ENCODE measurements at places on chromosomes 2 and 18. TPM values are rescaled to one million over a fixed set of nuclear protein-coding genes. Genes with fewer than 3 reads are reported as not detected.
A peak's percentile ranks its signal among the peaks of the same experiment; 100 is the strongest.

DNA sequence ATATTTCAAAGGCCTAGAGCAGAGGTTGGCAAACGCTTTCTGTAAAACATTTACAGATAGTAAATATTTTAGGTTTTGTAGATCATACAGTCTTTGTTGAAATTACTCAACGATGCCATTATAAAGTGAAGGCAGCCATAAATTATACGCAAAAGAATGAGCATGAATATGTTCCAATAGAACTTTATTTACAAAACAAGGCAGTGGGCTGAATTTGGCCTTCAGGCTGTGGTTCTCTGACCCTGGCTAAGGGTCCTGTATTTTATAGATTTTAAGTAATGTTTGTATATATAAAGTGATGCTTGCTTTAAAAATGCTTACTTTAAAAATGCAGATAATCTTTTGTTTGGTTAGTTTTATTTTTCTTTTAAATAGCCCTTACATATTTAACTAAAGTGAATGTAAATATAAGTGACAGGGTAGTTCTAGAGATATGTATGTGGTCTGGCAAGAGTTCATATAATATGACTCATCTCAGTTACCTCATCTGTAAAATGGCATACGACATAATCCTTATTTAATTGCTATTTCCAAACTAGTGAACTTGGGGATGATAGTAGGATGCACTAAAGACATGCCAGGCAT lies 51.7 kb upstream of the ATP5MC3 start:
- no peak overlapping the region for H3K27ac ChIP-seq
- no peaks in the 10 kb centered on the region for H3K36me3 ChIP-seq
- no peaks in the 10 kb centered on the region for H3K27me3 ChIP-seq

- DNase-seq, result no peak
- H3K36me3 ChIP-seq, result no peaks in the 10 kb centered on the region
- no peaks in the 10 kb centered on the region for H3K27me3 ChIP-seq
- no peak overlapping the region for H3K27ac ChIP-seq
Measured at GRCh38 chr18:74742573-74743243, 145.0 kb downstream of the ZNF407 start.

DNA sequence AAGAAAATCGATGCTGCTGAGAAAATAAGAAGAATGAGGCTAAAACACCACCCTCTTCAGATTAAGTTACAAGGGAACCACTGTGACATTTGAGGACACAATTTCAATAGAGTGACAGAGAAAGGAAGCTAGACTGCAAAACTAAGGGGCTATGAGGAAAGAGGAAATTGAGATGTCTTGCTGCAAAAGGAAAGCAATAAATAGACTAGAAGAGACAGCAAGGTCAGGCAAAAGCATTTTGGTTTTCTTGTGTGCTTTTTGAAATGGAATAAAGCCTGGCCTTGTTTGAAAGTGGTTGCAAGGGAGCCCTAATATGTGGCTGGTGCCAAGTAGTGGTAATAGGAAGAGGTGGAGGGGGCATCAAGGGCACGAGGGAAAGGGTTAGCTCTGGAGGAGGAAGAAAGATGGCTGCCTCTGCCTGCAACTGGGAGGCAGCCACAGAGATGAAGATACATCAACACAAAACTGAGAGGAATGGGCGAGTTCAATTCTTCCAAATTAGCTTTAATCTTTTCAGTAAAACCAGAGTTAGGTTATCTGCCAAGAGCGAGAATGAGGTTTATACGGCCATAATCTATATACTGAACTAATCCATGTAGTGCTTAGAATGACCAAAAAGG lies 1.2 kb upstream of the MRO start:
- no peak overlapping the region for H3K27ac ChIP-seq
- no peaks in the 10 kb centered on the region for H3K4me1 ChIP-seq
- no peak for DNase-seq
- H3K27me3 ChIP-seq, result peaks cover 2% of the 10 kb centered on the region
- H3K4me3 ChIP-seq, result no peak overlapping the region

DNA sequence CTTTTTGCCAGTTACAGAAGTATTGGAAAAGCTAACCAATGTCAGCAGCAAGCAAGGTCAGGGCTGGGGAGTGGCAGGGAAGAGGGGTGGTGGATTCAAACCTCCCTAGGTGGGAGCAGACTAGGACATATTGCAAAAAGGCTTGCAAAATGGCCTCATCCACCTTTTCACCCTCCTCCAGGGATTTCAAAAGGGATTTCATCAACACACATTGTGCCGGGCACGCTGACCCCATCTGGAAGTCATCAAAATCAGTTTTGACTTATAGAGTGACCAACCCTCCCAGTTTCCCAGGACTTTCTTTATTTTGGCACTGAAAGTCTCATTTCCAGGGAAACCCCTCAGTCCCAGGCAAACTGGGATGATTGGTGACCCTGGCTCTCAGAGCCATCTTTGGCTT lies 94.7 kb downstream of the BIN1 start:
- H3K4me1 ChIP-seq, result peaks cover 11% of the 10 kb centered on the region
- H3K27me3 ChIP-seq, result peaks cover 4% of the 10 kb centered on the region
- no peak overlapping the region for H3K4me3 ChIP-seq
- no peaks in the 10 kb centered on the region for H3K36me3 ChIP-seq

DNA sequence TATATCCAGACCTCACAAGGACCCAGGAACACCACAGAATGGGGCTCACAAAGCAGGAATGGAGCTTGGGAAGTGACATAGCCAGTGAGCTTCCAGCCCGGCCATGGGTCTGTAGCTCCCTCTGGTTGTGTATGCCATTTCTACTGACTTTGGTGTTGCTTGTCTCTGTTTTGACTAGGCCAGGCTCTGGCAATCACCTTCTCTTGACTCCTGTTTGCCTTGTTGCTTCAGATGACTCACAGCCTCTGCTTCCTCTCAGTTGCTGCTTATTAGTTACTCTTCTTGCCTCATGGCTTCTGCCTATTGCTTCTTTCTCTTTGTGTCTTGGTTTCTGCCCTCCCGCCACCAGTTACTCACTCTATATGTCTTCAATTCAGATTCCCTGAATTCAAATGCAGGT lies 15.8 kb upstream of the IER3IP1 start:
- H3K27me3 ChIP-seq, result peaks cover 4% of the 10 kb centered on the region
- DNase-seq, result peak; percentile 35

GRCh38 chr18:73668051-73668450 lies 479.6 kb downstream of the FBXO15 start:
- no peak overlapping the region for H3K4me3 ChIP-seq
- H3K36me3 ChIP-seq, result no peaks in the 10 kb centered on the region
- H3K27me3 ChIP-seq, result no peaks in the 10 kb centered on the region

GRCh38 chr2:225889452-225889851 lies 489.9 kb downstream of the NYAP2 start:
- H3K36me3 ChIP-seq, result no peaks in the 10 kb centered on the region
- H3K27me3 ChIP-seq, result no peaks in the 10 kb centered on the region
- peak; percentile 25 for DNase-seq
- H3K4me3 ChIP-seq, result no peak overlapping the region

DNA sequence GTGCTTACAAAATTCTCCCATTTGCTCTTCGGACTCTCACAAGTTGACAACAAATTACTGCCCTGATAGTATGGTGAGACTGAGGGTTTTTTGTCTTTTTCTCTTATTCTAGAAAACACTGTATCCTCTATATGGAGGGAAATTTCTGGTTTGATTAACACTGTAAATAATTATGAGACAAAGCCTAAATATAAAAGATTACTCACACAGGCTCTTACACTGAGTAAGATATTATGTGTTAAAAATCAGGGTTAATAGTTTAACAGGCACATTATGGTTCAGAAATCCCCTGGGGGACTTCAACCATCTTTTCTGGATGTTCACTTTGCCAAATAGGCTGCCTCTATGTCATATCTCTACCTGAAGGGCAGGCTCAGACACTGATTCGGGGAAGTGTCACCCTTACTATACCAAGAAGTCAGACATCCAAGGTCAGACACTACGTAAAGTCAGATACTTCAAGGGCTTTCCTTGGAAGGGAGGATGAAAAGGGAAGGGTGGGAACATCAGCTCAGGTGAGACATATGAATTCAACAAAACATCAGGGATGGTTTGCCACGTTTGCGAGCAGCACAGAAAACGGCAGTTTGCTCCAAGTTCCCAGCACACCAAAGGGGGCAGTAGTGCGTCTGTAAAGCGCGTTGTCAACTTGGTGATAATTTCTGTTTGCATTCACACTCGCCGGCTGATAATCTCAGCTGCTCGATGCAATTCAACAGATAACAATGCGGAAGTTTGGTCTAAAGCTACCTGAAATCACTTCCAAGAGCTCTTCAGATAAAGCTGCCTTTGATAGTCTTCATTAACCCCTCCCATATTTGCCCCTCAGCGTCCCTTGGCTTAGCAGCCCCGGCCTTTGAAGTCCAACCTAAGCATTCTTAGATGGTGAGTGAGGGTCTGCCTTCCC lies 972 bp upstream of the RASGRP3 start:
- peaks cover 3% of the 10 kb centered on the region for H3K27me3 ChIP-seq
- peak overlapping the region; percentile 63 for H3K4me3 ChIP-seq
- H3K4me1 ChIP-seq, result peaks cover 23% of the 10 kb centered on the region
- H3K36me3 ChIP-seq, result no peaks in the 10 kb centered on the region
- peak overlapping the region; percentile 82 for H3K27ac ChIP-seq

DNA sequence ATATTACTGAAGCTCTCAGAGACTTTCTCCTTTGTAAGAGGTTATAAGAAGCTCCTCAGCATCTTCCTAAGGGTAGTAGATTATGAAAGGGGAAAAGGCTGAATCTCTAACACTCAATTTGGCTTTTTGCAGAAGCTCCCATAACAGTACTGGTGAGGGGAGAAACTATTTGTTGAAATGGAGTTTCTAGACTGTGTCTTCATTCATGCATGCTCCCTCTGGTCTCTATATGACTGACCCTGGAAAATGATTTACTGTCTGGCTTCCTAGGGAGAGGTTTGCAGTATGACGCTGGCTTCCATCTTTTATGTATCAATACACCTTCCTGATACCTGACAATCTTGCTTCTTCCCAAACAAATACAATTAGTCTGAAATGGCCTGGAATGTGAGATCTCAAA lies 63.9 kb downstream of the LDAH start:
- H3K4me1 ChIP-seq, result no peaks in the 10 kb centered on the region
- H3K27me3 ChIP-seq, result no peaks in the 10 kb centered on the region
- no peak overlapping the region for H3K27ac ChIP-seq
- H3K36me3 ChIP-seq, result peaks cover 3% of the 10 kb centered on the region
- no peak for DNase-seq

GRCh38 chr2:145484448-145485097 lies 964.7 kb upstream of the ZEB2 start:
- no peak overlapping the region for H3K4me3 ChIP-seq
- no peaks in the 10 kb centered on the region for H3K27me3 ChIP-seq
- H3K27ac ChIP-seq, result no peak overlapping the region
- H3K4me1 ChIP-seq, result no peaks in the 10 kb centered on the region

DNA sequence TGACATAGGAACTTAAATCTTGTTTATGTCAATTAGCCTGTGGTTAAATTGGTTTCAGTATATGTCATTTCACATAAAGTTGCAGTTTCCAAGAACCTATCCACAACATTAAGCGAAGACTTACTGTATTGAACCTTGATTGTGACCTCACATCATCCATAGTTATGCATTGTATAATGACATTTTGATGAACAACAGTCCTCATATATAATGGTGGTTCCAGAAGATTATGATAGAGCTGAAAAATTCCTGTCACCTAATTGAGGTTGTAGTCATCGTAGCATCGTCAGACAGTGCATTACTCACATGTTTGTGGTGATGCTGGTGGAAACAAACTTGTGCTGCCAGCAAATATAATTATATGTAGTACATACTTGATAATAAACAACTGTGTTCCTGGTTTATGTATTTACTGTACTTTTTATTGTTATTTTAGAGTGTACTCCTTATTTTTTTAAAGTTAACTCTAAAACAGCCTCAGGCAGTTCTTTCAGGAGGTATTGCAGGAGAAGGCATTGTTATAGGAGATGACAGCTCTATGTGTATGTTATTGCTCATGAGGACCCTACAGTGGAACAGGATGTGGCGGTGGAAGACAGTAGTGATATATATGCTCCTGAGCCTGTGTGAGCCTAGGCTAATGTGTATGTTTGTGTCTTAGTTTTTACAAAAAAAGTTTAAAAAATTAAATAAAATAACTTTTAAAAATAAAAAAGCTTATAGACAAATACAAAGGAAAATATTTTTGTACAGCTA lies 56.6 kb downstream of the UBE2E3 start:
- no peak for DNase-seq
- H3K4me3 ChIP-seq, result no peak overlapping the region
- no peak overlapping the region for H3K27ac ChIP-seq
- no peaks in the 10 kb centered on the region for H3K36me3 ChIP-seq
- no peaks in the 10 kb centered on the region for H3K4me1 ChIP-seq

DNA sequence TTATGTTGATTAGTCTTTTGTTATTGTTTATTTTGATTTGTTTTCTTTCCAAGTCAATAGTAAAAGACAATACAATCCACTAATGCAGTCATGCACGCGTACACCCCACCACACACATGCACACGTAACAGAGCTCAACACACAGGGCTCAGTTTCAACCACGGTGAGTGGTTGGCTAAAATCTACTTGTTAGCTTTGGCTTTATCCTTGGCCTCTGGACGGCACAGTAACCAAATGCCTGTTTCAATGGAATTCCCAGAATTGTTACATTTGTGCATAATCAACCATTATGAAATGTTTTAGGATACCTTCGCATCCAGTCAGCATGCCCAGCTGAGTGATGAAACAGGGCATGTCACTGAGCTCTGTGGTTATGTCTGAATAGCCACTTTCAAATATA lies 53.2 kb downstream of the NYAP2 start:
- no peak for DNase-seq
- H3K4me1 ChIP-seq, result no peaks in the 10 kb centered on the region
- no peak overlapping the region for H3K4me3 ChIP-seq
- H3K27ac ChIP-seq, result no peak overlapping the region
- H3K27me3 ChIP-seq, result no peaks in the 10 kb centered on the region
- H3K36me3 ChIP-seq, result no peaks in the 10 kb centered on the region

DNA sequence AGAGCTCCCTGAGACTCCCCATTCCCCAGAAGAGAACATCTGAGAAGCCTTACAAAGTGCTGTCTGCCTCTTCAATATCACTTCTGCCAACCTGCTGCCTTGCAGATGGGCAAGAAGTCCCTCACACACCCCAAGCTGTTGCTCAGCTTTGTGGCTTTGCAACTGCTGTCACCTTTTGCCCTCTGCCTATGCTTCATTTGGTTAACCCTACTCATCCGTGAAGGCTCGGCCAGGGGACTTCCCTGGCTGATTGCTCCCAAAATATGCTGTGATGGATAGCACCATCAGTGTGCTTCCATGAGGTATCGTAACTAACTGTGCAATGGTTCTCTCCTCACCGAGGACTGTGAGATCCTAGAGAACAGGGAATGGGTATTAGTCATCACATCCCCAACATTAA lies 88.9 kb upstream of the CYP1B1 start:
- no peak overlapping the region for H3K4me3 ChIP-seq
- H3K27me3 ChIP-seq, result peaks cover 3% of the 10 kb centered on the region
- no peak for DNase-seq

GRCh38 chr2:230749111-230749510 lies 36.5 kb downstream of the CAB39 start:
- H3K4me3 ChIP-seq, result no peak overlapping the region
- no peak overlapping the region for H3K27ac ChIP-seq
- H3K36me3 ChIP-seq, result no peaks in the 10 kb centered on the region
- no peaks in the 10 kb centered on the region for H3K27me3 ChIP-seq
- no peaks in the 10 kb centered on the region for H3K4me1 ChIP-seq
- no peak for DNase-seq

ADGRF3 gene
- 0.21 TPM for polyA plus RNA-seq

CELF4 gene
- polyA plus RNA-seq, result not detected

ICOS gene
- not detected for polyA plus RNA-seq

SLC5A7 gene
- polyA plus RNA-seq, result not detected

TMEM127 gene
- polyA plus RNA-seq, result 75.7 TPM

LYPD6B gene
- not detected for polyA plus RNA-seq
